Activated CD4-positive, alpha-beta T cell treated with anti-CD3 and anti-CD28 coated beads for 36 hours (primary cell): ENCODE measurements at places on chromosomes 13 and 19. TPM values are rescaled to one million over a fixed set of nuclear protein-coding genes. Genes with fewer than 3 reads are reported as not detected.

- DNase-seq, result no peak
Observed at GRCh38 chr13:110416131-110417025, 109.3 kb downstream of the COL4A2 start.

DNA sequence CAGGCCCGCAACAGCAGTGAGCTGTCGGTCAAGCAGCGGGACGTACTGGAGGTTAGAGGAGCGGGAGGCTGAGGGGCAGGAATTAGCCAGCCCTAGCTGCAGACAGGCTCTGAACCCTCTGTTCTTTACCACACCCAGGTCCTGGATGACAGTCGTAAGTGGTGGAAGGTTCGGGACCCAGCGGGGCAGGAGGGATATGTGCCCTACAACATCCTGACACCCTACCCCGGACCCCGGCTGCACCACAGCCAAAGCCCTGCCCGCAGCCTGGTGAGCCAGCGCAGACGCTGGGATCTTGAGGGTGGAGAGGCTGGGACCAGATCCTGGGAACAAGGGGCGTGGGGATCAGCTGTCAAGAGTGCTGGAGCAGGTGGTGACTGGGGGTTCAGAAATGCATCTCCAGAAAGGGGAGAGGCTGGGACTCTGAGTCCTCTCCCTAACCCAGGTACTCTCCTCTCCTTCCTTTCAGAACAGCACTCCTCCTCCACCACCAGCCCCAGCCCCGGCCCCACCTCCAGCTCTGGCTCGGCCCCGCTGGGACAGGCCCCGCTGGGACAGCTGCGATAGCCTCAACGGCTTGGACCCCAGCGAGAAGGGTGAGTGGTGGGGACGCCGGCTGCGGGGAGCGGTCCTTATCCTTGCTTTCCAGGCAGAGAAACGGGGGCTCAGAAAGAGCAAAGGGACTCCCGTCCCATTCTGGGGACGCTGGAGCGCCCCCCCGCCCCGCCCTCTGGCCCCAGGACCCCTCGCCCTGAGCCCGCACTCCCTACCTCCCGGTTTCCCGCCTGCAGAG is 10.4 kb downstream of the EPS8L1 start:
- DNase-seq, result no peak

The FXYD3 gene
- not detected for total RNA-seq

The TBCB gene
- 117 TPM for total RNA-seq

The ATP8A2 gene
- 0.39 TPM for total RNA-seq

The TEX101 gene
- not detected for total RNA-seq

The CACNG6 gene
- not detected for total RNA-seq

The NLRP4 gene
- not detected for total RNA-seq

The GNA15 gene
- 70.9 TPM for total RNA-seq

The HOMER3 gene
- 0.46 TPM for total RNA-seq
